ENCODE measurements at places on chromosomes 11 and 22. TPM values are rescaled to one million over a fixed set of nuclear protein-coding genes. Genes with fewer than 3 reads are reported as not detected.

IL10RA gene
- total RNA-seq, result not detected

GRCh38 chr11:128852327-128853023 is 14.6 kb downstream of the KCNJ1 start:
- DNase-seq, result no peak

HORMAD2 gene
- total RNA-seq, result not detected

DNA sequence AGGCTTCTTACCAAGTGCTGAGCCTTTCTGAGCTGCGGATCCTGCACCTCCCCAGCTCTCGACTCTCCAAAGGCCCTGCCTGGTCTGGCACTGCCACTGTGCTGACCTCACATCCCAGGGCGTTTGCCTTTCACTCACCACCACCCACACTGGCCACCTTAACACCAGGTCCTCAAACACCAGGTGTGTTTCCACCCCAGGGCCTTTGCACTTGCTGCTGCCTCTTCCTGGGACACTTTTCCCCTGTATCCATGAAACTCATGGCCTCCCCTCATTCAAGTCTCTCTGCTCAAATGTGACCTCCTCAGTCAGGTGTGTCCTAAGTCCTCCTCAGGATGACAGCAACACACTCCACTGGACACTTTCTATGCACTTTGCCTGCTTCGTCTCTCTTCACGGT is 51.4 kb upstream of the ANO1 start:
- no peak for DNase-seq

DNA sequence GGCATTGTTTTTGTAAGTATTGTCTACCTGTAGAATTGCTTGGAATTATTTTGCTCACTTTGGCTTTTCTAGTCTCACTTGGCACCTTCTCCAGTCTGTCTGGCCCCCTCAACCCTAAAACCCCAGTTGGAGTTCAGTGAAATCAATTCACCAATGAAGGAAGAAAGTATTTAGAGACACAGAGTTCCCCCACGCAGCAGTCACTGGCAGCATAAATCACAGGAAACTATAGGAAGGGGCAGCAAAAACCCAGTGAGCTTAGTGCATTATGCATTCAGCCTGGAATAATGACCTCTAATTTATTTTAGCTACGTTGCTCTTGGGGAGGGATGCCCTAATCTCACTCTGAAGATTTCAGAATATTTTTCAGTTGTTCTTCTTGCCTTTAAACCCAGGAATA is 204.7 kb upstream of the BLID start:
- DNase-seq, result no peak

GRCh38 chr11:46202149-46202548 is 75.3 kb upstream of the CREB3L1 start:
- DNase-seq, result no peak

DNA sequence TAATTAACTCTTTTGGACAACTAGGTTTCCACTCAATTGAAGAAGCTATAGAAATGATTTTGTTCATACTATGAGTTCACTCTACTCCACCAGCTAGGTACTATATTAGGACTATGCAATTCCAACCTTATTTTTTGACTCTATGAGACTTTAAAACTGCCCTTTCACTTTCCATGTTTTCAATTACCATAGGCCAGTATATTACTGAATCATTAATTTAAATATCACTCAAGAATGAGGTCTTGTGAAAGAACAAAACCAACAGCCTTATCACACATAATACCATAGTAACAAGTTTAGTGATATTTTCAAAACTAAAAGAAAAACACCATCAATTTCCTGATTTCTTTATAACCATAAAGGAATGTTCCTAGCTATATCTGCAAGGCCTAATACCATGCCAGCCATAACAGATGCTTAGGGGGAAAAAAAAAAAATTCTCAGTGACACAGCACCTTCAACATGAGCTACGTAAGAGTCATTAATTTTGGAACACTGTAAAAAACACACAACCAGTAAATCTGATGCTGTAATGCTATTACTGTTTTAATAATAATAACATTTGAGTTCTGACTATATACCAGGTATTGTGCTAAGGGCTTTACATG is 6.1 kb downstream of the DCUN1D5 start:
- DNase-seq, result no peak

DNA sequence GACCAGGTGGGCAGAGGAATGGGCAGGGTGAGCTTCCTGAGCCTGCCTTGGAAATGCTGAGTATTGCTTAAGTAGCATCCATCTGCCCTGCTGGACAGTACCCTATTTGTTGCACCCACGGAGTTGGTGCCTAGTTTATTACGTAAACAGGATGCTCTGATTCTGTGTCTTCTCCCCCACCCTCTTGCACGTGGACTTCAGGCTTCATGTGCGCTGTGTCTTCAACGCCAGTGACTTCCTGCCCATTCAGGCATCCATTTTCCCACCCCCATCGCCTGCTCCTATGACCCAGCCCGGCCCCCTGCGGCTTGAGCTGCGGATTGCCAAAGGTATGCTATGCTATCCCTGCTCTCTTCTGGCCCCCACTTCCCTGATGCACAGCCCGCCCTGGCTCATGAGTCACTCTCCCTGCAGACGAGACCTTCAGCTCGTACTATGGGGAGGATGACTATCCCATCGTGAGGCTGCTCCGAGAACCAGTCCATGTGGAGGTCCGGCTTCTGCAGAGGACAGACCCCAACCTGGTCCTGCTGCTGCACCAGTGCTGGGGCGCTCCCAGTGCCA is 5.7 kb downstream of the ZP1 start:
- DNase-seq, result no peak

RGL4 gene
- total RNA-seq, result not detected

MMP27 gene
- not detected for total RNA-seq

GRCh38 chr11:69030301-69030700 is 17.3 kb upstream of the MRGPRF start:
- DNase-seq, result no peak

- peak; percentile 82 for DNase-seq
Observed at GRCh38 chr11:64848826-64849597, 4.6 kb upstream of the CDC42BPG start.

GRCh38 chr11:46429717-46430116 is 38.1 kb upstream of the CHRM4 start:
- DNase-seq, result no peak

All from HT-29 (cell line).